Cortex of kidney (tissue), 1 donor: ENCODE measurements at places on chromosomes 1 and 21.

- DNase-seq = no peak
Measured at GRCh38 chr1:68497358-68497698, 446 bp upstream of the DEPDC1 start.

- no peak for DNase-seq
Measured at GRCh38 chr1:84467298-84467697, 11.8 kb upstream of the RPF1 start.

DNA sequence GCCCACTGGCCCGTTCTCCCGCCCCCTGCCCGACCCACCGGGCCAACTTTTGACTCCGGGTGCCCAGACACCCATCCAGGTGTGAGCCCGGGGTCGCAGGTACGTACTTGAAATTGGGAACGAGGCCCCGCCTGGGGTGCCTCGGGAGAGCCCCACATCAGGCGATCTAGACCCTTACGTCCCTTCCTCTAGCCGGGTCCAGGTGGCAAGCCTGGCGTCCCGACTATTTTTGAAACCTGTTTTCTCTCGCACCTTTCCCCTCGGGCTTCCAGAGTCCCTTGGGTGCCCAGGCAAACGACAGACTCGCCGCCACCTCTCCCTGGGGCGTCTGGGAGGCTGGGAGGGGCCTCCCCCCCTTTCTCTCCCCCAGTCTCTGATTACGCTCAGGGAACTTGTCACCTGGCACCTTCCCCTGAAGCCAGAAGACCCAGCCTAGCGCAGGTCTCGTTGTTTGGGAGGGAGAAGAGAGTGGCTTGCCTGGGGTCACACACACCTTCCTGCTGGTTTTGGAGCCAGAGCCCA, 898 bp downstream of the LDLRAP1 start:
- DNase-seq = no peak

- no peak for DNase-seq
Measured at GRCh38 chr21:37435711-37436110, 69.1 kb downstream of the DYRK1A start.

DNA sequence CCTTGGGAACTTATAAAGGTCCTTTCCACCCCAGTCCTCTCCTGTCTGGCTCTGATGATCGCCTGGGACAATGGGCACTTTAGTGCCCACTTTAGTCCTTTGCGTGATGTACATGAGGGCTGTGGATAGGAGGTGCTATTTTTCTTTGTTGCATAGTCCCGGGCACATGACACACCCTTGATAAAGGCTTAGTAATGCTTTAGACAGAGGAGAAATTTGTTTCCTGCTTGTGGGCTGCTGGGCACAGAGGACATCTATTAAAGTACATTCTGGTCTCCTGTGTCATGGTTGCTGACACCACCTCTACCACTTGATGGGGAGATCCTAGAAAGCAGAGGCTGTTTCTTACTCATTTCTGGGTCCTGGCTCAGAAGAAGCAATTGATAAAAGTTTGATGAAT, 5.4 kb upstream of the KNCN start:
- DNase-seq = no peak

DNA sequence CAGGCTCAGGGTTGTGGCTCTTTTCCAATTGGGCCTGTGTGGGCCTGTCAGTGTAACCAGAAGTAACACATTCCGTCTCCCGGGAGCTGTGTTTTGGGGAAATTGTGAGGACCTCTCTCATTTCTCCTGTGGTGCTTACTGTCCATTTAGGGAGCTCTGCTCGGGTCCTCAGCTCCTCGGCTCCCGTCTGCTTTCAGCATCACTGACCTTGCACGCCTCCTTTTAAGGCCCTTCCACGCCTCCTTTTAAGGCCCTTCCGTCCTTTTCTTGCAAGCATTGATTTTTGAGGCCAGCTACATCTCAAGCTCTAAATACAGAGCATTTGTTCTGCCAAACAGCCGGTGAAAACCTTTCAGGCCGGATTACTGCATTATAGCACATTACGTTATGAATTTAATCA, 9.7 kb downstream of the CA6 start:
- DNase-seq = no peak
